ENCODE measurements at places on chromosomes 3 and 15.

DNA sequence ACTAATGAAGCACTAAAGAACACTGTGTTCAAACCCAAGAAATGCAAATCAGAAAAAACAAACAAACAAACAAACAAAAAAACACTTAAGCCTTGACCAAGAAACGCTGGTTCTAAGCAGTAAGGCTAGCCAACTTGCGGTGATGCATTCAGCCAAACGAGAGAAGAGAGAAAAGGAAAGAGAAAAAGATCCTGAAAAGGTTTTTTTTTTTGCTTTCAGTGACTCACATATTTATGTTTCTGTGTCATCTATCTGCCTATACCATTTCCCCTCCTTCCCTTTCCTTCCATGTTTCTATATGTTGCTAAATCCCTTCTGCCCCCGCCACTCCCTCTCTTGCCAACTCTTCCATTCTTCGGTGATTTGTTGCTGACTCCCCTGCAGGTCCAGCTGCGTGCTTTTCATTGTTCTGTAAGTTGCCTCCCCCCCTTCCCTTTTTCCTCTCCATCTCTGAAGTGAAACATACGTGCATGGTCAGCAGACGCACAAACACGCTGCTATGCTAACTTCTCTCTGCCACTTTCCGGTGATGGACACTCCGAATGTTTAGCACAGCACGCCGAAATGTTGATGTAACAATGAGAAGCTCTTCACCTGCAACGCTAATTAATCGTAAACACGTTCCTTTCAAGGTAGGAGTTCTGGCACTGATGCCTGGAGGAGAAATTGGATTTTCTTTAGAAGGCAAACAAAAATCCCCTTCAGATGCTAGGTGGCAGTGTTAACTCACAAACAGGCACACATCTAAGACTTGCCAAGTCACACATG, 154.4 kb downstream of the TUSC7 start:
- no peak for DNase-seq

GRCh38 chr3:35544976-35545375, 94.3 kb upstream of the ARPP21 start:
- no peak for DNase-seq

DNA sequence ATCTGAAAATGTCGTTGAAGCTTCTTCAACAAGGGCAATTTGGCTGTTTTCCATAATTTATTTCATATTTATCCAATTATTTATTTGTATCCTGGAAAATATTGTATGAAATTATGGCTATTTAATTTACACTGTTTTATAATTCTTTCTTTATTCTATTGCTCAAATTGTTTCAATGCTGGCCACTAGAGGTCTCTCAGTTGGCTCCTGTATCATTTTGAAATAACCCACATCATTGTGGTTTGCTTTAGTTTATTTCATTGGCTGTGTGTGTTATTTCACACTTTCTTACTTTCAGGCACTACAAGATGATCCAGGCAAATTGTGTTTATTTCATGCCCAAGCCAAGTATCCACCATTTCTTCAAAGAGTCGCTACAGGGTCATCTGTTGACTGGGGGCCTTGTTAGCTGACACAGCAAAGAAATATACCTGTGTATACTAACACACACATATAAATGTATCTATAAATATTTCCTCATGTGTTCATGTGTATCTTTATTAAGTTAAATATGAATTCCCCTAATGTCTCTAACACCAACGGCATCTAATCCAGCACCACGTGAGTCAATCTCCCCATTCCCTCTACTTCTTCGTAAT, 86.2 kb downstream of the NPAP1 start:
- no peak for DNase-seq

DNA sequence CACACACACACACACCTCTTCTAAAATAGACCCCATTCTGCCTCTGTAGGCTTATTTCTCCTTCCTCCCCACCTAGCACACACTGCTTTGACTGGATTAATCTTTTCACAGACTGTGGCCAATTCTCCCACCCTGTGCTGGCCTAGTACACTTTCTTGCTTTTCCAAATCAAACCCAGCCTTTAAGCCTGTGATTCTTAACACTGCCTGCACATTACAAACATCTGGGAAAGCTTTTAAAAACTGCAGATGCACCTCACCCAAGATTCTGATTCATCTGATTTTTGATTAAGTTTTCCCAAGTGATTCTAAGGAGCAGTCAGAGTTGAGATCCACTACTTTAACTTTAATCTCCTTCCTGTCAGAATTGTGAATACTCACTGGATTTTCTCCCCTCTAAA, 12.8 kb downstream of the CSNK1G1 start:
- no peak for DNase-seq

DNA sequence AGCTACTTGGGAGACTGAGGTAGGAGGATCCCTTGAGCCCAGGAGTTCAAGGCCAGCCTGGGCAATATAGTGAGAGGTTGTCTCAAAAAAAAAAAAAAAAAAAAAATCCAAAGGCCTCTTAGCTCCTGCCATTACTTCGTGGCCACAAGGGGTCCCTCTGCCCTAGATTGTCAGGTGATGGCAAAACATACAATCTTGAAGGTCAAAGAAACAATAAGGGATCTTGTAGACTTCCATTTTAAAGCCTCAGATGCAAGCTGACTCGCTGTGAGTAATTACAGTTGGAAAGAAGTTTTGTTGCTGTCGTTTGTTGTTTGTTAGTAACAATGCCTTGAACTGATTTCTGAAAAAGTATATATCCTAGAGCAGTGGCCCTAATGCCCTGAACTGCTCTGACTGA, 55.9 kb upstream of the PLCL2 start:
- DNase-seq: no peak

DNA sequence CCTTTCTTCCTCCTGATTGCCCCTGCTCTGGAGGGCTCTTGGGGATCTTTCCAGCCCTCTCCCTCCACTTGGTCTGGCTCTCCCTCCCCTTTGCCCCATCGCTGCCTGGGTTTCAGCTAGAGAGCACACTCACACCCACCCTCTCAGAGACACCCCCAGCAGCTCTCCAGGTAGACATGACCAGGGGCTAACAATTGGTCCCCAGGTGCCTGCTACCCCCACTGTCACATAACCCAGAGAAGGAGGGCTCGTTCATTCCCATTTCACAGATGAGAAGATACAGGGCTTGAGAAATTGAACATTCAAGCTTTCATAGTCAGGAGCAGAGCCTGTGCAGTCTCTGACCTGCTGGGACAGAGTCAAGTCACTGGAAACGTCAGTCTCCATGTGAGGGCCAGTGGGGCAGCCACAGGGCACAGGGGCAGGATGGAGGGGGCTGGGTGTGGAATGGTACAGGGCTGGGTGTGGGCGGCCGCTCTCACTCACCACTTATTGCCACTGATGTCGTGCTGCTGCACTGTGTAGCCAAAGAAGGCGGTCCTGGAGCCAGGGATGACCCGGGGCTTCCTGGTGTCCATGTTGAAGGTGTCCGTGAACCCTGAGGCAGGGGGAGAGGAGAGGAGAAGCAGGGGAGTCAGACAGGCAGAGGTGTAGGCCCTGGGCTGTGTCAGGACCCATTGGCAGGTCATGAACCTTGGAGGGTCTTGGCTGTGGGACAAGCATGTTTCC, 29.4 kb downstream of the ITGA11 start:
- DNase-seq: no peak

DNA sequence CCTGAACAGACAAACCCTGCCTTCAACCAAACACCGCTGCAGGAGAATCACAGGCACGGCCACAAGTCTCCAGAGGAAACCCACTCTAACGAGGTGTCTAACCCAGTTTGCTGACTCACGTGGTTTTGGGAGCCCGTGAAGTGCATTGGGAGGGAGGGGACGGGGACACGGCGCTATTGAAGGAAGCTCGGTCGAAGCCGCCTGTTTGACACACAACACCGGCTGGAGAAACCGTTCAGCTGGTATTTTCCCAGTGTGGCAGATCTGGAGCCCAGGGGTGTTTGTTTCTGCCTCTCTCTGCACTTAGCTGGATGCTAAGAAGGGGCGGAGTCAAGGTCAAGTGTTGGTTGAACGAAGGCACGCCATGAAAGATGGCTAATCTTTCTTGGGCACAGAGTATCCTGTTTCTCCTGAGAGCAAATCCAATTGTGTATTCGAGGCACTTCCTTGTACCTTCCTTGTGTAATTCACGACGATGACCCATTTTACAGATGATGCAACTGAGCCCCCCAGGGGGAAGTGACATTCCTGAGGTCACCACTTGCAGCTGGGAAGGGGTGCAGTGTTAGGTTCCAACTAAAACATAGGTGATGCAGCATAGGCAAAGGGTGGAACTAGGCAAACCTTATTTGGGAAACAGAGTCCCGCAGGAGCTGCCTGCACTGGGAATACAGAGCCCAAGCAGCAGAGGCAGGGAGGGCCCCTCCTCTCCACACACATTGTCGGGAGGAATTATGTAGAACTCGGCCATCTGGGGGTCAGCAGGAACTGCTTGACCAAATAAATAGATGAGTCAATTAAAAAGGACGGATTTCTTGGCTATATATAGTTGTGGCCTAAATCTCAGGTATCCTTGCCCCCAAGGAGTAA, 22.5 kb downstream of the SLC6A6 start:
- DNase-seq: no peak

GRCh38 chr3:4748127-4748526, 231.1 kb upstream of the BHLHE40 start:
- DNase-seq: no peak

DNA sequence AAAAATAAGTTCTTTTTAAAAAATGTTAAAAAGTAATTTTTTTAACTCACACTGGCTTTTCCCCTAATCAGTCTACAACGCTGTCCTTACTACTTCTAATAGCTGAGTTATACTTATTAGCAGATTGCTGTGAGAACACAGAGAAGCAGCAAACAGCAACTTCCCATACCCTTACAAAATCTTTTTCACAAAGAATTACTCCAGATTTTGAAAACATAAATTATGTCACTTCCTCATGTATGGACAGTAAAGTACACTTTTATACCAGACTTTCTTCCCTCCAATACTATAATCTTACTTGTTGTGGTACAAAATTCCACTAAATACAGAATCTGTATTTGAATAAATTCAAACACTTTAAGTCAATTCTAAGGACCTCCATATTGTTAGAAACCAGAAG, 2.1 kb downstream of the PHC3 start:
- DNase-seq: no peak

GRCh38 chr3:69535613-69536012, 149.7 kb upstream of the FRMD4B start:
- DNase-seq: no peak

DNA sequence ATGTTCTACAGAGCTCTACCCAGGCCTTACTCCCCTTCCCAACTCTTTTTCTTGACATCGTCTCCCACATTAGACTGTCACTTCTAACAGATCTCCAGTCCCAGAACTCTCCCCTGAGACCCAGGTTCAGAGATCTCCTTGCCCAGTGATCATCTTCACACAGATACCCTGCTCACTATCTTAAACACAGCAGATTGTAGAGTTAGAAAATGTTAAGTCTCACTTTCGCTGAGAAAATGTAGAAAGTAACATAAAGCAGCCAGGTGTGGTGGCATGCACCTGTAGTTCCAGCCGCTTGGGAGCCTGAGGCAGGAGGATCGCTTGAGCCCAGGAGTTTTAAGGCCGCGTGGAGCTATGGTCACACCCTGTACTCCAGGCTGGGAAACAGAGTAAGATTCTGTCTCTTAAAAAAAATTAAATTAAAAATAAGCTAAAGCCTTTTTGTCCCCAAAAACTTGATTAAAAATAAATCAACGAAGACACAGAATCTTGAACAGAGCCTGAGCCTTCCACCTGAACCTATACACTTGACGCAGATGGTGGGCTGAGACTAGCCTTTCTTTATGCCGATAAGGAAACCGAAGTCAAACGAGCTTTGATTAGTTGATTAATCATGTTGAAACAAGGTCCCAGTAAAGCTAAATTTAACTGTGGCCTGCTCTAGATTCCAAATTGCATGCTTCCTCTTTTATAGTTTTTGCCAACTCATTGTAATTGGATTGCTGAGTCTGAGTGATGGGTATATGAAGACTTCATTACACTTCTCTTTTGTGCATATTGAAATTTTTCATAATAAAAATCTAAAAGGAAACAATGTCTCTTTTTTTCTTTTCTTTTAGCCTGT, 31.3 kb upstream of the BLM start:
- DNase-seq: no peak

DNA sequence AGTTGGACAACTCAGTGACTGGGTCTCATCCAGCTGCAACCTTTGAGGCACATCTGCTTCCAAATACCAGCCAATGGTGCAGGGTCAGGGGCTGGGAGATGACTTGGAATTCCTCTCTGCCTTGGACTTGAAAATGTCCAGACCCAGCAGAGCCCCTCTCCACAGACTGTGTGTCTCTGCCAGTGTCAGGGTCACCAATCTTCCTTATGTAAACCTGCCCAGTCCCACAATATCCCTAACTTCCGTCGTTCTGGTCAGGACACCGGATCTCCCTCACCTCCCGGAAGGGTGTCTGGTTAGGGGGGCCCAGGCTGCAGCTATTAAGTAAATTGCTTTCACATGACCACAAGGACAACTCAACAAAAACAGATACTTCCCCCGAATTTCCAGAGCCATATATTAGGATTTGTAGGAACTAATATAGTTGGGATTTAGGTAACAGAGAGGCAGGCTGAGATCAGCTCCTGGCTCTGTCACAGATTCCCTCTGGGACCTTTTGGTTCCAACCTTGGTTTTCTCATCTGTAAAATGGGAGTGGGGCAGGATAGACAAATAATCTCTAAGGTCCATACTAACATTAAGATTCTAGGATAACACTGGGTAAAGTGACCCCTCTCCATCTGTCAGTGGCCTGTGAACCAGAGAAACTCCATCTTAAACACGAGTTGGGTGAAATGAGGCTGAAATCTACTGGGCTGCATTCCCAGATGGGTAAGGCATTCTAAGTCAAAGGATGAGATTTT, 30.8 kb downstream of the IGDCC3 start:
- DNase-seq: no peak

GRCh38 chr3:64908251-64908685, 220.5 kb upstream of the ADAMTS9 start:
- no peak for DNase-seq

- no peak for DNase-seq
These were observed 215.3 kb downstream of the LRTM1 start for GRCh38 chr3:54712539-54712938.

GRCh38 chr3:190425833-190426232, 23.9 kb downstream of the TMEM207 start:
- DNase-seq: no peak

DNA sequence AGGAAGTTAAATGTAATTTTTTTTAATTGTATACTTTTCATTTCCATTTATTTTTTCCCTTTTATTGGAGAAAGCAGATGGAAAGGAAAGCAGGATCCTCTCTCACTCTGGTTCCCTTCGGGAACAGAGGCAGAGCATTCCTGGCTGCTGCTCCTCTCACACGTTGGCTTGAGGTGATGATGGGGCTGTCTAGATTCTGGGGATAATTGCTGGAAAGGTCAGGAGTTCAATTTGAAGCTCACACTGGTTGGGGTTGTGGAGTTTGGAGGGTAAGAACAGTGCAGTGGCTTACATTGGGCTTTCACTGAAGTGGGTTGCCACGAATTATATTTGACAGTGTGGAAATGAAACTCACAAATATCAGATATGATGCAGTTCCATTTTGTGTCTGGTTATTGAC, 57.6 kb downstream of the RARB start:
- DNase-seq: no peak

DNA sequence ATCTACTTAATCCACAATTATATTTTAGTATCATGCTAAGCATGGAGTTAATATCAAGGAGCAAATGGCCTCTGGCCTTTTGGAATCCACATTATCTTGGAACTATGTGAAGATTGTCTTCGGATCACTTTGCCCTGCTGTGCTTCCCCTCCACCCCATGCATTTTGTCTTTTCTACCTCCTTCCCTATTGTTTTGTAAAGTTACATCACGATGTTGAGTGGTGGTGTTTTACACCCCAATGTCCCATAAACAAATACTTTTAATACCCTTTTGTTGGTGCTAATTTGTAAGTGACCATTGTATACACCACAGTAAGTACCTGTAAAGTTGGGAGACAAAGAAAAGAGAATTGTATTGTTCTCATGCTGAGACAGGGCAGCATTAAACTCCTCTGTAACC, 258.4 kb upstream of the ZNF717 start:
- DNase-seq: no peak

GRCh38 chr15:60154764-60155325, 150.7 kb downstream of the FOXB1 start:
- DNase-seq: no peak
